ENCODE measurements at places on chromosomes 1 and 21. TPM values are rescaled to one million over a fixed set of nuclear protein-coding genes. Genes with fewer than 3 reads are reported as not detected.

APCS gene
- total RNA-seq = not detected

DIO1 gene
- total RNA-seq = not detected

DNA sequence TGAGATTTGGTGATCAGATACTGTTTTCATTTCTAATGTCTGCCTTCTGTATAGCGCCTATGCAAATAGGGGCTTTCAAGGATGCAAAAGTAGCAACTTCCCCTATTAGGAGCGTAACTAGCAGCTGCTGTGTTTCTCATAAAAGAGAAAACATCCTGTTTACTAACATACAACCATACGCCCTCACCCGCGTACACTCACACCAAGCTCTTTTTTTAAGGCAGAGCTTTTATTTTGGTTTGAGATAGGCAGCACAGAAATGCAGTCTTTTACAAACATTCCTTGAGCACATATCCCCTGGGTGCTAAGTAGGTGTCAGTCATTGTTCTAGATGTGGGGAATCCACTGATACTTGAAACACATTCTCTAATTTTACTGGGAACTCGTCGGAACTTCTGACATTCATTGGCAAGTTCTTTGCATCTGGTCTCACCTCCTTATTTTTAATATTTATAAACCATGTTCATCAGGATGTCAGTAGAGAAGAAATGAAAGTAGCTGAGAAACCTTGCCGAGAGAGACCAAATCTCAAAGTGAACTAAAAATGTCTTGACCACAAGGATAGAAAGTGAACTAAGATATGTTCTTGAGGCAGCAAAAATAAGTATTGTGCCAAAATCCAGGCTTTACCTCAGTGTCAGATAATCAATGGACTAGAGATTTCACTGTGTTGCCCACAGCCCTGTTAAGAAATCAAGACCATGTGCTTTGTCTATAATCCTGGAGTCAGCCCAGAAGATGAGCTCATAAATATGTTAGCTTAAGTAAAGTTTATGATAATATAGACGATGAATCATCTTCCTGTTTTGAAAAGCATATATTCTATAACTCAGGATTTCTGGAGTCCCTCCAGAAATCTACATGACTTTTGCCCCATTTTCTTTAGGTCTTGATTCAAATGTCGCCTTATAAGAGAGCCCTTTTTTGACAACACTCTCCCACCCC, 350.9 kb downstream of the ST6GALNAC3 start:
- no peak for DNase-seq

DENND2C gene
- total RNA-seq = 5.9 TPM

GRCh38 chr1:171969813-171970212, 128.5 kb downstream of the DNM3 start:
- DNase-seq = no peak

DNA sequence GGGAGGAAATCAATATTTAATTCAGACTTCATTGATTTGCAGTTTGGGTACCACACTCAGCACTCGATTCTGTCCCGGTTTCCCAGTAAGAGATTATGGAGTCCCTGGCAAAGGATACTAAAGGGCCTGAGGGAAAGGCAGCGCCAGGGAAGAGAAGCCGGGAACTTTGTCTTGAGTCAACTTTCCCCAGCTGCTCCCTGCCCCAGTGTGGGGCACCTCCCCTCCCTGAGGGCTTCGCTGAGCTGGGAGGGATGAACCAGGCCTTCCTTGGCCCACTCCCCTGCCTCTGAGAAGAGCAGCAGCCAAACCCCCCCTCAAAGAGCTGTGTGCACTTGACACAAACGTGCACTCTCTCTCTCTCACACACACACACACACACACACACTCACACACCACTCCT, 32.6 kb downstream of the OPTC start:
- no peak for DNase-seq

DNA sequence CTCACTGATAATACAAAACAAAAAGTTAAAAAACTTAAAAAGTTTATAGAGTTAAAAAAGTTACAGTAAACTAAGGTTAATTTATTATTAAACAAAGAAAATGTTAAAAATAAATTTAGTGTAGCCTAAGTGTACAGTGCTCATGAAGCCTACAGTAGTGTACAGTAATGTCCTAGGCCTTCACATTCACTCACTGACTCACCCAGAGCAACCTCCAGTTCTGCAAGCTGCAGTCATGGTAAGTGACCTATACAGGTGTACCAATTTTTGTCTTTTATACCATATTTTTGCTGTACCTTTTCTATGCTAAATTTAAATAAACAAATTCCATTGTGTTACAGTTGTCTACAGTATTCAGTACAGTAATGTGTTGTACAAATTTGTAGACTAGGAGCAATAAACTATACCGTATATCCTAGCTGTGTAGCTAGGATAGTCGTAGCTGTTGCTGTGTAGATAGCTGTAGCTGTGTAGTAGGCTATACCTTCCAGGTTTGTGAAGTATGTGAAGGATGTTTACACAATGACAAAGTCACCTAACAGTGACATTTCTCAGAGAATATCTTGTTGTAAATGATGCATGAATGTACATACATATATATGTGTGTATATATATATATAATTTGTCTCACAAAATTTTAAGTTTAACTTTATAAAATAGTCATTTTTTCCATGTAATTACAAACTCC, 140.2 kb downstream of the TGFB2 start:
- DNase-seq = no peak

DNA sequence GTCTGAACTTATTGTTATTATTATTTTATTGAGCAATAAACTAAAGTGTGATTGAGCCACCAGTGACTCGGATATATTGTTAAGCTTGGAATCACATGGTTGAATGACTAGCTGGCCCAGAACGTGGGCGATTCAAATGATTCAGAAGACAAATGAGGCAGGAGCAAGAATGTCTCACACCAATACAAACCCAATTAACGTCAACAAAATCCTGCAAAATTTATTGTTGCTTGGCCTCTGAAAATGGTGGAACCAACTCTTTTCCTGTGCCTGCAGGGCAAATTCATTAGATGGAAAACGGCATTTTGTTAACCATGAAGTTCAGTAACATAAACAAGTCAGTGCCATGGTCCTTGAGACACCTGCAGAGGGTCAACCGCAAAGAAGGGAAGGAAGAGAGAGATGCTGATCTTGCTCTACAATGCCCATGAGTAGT, 482.0 kb downstream of the SETD4 start:
- DNase-seq = no peak

DNA sequence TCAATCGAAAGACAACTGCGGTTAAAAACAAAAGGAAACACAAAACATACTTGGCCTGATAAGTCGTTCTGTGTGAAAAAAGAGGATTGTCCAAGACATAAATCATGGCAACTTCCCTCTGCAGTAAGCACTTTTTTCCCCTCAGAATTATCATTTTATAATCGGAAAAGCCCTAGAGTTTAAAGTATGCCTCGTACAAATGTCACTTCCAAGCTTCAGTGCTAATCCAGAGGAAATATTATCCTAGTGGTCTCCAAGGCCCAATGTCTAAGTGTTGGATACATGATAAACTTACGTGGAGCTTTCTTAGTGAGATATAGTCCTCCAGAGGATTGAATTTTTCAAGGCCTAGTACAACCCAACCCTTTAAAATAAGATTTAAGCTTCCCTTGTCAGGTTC, 11.2 kb upstream of the NTMT2 start:
- DNase-seq = no peak

DNA sequence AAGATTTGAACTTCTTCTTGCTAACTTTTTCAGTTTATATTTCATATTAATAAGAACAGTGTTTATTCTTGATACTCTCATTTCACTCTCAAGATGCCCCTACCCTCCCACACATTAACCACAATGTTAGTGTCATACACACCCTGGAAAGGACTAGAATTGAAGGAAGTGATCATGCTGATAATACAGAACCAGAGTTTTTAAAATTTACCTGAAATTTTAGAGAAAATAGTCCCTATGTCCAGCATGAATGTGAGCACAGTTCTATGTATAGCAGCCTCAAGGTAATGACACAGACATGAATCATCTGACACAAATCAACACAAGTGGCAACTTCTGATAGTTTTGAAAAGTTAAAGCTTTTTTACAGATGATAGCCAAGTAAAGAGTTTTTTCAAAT, 26.0 kb downstream of the RGS1 start:
- DNase-seq = no peak

DNA sequence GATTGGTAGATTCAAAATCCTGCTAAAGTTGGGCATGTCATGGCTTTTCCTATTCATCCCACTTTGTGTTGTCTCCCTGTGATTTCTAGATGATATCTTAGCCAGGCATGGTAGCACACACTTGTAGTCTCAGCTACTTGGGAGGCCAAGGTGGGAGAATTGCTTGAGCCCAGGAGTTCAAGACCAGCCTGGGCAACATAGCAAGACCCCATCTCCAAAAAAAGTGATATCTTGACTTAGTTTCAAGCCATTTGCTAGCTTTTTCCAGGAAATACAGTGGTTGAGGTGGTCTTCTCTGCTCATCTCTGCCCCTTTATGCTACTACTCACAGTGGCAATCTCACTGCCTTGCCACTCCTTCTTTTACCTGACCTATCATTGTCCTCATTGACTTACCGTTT, 12.3 kb upstream of the HAX1 start:
- no peak for DNase-seq

GRCh38 chr1:117567435-117567834, 38.4 kb upstream of the TENT5C start:
- DNase-seq = no peak

- no peak for DNase-seq
Observed at GRCh38 chr1:205190845-205191577, 20.5 kb downstream of the DSTYK start.
